ENCODE measurements at places on chromosomes 3 and 15.

- DNase-seq = peak; percentile 94
Measured at GRCh38 chr3:50616003-50616769, 765 bp upstream of the MAPKAPK3 start.

- DNase-seq = no peak
Measured at GRCh38 chr15:90953947-90954711, 555 bp upstream of the RCCD1 start.

GRCh38 chr15:85030301-85030929 lies 48.8 kb downstream of the PDE8A start:
- DNase-seq = no peak

DNA sequence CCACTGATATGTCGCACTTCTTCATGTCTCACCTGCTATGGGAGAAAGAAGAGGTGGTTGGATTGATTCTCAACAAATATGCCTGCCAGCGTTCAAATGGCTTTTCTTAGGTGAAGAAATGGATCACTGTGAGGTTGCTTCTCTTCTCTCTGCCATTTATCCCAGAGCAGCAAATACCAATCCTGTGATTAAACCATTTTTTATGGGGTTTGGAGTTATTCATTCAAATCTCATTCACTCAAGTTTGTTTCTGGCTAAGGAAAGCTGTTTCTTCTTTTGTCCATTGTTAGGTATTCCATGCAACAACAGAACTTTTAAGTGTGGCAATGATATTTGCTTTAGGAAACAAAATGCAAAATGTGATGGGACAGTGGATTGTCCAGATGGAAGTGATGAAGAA lies 12.2 kb upstream of the C3orf52 start:
- no peak for DNase-seq

DNA sequence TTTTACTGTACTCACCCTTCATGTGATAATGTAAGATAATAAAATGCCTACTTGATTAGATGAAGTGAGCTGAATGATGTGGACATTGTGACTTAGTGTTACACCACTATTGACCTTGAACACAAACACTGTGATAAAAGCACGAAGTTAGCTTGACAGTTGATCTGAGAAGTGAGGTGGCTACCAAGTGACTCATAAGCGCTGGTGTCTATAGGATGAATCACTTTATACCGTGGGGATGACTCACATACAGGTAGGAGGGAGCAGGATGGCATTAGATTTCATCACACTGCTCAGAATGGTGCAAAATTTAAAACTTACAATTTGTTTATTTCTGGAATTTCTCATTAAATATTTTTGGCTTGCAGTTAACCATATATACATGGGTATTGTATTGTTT lies 174.7 kb upstream of the CNTN3 start:
- no peak for DNase-seq

DNA sequence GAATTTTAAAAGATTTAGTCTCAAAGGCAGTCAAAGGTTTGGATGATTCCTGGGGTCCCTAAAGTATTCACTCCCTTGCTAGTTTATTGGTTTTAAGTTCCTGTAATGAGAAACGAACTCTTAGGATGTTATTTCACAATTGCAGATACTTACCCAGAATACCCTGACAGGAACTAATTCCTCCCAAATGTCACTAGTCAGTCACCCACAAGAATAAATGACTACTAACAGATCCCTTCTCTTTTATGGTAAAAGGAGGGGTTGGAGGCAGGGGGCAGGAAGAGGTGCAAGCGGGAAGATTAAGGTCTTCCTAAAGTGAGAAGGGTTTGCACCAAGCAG lies 174.2 kb upstream of the SLC2A2 start:
- no peak for DNase-seq

DNA sequence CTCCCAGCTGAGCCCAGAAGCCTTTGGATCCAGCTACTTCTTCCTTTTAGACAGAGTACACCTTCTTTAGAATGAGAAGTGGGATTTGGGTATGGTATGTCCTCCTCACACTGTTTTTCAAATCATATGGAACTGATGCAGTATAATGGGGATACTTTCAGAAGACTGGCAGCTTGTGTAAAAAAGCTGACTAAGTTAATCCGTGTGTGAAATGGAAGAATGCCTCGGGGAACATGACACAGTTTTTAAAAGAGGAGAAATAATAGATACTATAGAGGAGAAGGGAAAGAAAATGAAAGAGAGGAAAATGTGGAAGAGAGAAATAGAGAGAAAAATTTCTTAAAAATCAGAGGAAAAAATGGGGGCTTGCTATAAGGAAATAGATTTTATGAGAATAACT lies 47.7 kb downstream of the TUSC7 start:
- DNase-seq = no peak

DNA sequence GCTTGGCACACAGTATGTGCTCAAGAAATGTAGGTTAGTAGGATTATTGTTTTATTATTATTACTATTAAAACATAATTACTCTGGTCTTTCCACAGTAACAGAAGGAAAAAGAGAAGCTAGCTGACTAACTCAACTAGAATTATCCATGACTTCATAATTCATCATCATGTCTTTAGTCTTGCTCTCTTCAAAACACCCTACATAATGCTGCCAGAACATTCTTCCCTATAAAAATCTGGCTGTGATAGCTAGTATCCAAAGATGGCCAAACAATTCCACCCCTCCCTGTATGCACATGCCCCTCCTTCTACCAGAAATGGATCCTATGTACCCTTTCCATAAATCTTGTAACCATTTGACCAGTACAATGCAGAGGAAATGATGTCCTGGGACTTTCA lies 48.8 kb upstream of the SRGAP3 start:
- DNase-seq = no peak

DNA sequence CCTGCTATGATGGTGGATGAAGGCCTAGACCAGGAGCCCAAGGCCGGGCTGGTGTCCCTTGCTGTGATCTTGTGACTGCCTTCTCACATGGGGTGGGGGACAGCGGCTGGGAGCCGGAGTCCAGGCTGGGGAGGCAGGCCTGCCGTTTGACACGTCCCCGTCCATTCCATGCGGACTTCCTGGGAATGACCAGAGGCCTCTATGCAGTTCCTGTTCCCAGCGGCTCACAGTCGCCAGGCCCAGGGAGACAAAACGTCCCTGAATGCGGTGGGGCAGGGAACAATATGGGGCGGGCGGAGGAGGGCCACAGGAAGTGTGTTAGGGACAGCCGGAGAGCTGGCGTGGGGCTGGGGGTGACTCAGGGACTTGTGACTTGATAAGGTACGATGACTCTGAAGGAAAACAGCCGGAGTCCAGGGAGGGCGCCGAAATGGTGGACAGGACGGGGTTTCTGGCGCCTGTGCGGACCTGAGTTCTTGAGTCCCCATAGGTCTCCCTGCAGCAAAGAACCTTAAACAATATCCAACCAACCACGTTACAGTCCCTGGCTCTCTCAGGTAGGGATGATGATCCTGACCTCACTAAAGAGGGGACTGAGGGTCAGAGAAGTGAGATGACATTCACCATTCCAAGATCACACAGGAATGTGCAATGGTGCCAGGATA lies 40.5 kb upstream of the SMAD6 start:
- DNase-seq = no peak

DNA sequence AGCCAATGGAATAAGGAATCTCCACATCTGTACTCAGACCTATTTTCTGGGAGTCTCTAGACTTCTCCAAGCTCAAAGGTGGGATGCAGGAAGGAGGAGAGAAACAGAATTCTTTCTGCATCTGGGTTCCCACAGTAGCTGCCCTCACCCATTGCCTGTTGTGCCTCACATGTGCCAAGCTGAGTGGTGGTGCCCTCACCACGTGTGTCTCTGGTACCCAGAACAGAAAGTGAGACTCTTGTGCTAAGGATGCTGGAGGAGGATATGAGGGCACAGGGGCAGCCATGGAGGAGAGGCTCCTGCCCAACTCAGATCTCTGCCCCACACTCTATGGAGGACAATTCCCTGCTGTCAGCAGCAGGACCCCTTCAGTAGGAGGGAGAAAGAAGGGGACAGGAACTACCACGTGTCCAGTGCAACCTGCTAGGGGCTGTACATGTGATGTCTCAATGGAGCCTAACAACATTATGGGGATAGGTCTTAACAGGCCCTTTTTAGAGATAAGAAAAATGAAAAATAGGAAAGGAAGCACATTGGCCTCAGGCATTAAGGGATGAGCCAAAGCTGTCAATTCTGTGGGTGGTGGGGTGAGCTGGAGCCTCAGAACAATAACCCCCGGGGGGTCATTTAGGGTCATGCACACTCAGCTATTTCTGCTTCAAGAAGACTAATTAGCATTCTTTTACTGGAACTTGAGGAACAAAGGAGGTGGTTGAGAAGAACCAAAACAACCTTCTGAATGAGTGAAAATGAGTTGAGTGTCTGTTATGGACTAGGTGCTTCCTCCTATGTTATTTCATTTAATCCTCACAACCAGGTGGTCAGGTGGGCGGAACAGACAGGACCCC lies 16.3 kb upstream of the NOX5 start:
- DNase-seq = no peak

DNA sequence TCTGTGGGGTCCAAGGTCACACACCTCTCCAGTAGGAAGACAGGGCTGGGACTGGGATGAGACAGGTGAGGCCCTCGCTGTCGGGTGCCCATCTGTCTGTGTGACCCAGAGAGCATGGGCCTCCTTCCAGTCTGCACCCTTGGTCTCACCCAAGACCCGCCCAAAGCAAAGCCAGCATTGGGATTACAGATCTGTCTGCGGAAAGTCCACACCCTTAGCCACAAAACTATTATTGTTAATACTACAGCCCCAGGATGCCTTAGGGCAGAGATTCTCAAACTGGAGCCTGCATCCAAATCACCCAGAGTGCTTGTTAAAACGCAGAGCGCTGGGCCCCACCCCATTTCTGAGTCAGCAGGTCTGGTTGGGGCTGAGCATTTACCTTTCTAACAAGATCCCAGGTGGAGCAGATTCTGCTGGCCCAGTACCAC lies 58.5 kb upstream of the ZNF148 start:
- no peak for DNase-seq

DNA sequence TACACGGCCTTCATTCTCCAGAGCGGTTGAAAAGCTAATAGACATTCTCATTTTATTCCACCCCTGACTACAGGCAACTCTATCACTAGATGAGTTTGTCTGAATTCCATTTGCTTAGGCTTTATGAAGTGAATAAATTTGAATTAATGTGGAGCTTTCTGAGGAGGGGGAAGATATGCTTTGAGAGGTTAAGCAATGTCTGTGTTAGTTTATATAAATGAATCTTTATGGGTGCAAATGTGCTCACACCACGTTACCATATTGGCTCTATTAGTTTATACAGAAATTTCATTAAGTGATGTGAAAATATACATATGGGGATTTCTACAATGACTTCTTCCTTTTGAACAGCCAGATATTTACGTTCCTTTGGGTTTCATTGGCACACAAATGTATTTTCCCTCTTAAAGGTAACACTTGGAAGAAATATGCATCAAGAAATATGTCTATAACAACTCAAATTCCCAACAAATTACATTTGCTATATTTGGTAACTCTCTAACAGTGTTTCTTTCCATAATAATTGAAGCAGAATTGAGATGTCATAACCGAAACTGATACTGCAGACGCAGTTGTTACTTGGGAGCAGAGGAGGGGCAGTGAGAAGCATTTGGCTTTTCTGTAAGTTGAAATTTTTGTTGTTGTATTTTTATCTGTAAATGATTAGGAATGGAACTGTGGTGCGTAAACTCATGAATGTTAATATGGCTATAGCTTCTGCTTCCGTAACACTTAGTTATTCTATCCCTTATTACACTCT lies 359.4 kb downstream of the CACNA2D3 start:
- DNase-seq = no peak

DNA sequence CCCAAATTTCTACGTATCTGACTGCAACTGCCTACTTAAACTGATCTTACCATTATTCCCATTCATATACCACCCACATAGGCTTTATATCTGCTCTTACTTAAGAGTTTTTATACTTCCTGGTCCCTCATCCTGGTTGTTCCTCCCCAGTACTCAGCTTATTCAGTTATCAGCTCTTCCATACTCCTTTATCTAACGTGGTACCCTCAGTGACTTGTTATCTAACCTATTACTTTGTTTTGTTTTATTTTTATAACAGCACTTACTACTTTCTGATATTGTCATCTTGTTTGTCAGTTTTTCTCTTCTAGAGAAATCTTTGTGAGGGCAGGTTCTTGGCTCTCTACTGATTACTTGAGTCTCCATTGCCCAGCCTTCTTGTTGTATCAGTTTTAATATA lies 100.6 kb downstream of the ZNF609 start:
- no peak for DNase-seq

GRCh38 chr3:187271582-187271981 lies 20.0 kb downstream of the MASP1 start:
- DNase-seq = no peak

GRCh38 chr15:74727727-74728126 lies 2.4 kb upstream of the CYP1A1 start:
- no peak for DNase-seq

GRCh38 chr3:183489455-183490210 lies 61.2 kb upstream of the MCF2L2 start:
- no peak for DNase-seq

- DNase-seq = no peak
Measured at GRCh38 chr15:68434021-68434420, 2.1 kb upstream of the ITGA11 start.

- peak; percentile 78 for DNase-seq
Measured at GRCh38 chr15:31472636-31473384, 146.2 kb downstream of the KLF13 start.

GRCh38 chr15:89629829-89630228 lies 25.4 kb downstream of the KIF7 start:
- DNase-seq = no peak

- DNase-seq = no peak
Measured at GRCh38 chr3:171380711-171381425, 79.3 kb downstream of the TNIK start.

DNA sequence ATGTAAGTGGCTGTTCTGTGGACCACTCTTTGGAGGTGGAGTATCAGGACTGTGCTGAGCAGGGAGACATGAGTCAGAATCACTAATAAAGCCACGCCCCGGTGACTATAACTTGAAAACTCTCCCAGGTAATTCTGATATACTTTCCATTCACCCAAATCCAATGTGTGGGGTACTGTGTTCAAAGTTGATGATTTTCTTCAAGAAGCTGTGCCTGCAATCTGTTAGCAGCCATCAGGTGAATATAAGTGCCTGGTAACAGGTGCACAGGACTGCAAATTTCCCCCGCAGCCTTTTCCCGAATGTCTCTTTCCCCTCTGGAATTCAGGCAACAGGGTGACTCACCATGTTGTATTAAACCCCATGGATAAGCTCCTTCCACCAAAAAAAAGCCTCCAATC lies 17.0 kb downstream of the MAGI1 start:
- DNase-seq = no peak

DNA sequence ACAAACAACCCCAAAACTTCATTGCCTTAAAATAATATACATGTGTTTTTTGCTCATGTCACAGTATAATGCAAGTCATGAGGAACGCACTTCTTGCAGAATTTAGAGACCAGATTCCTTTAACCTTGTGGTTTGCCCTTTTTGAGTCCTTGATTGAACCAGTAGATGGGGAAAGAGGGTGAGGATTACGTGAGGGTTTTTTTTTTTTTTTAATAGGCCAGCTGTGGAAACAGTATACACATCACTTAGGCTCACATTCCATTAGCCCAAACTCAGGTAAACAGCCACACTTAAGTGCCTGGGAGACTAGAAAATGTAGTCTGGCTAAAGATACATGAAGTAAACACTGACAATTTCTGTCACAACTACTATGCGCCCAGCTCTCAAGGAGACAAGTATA lies 114.9 kb upstream of the MLF1 start:
- no peak for DNase-seq

Measured in hepatic stellate cell (primary cell).